AG04450 (cell line): ENCODE measurements at places on chromosomes 1 and 21.

GRCh38 chr1:9561429-9561828 is 22.2 kb downstream of the SLC25A33 start:
- peak; percentile 64 for DNase-seq

- no peak for DNase-seq
These were observed 21.0 kb downstream of the HMGN2 start for GRCh38 chr1:26493267-26493666.

GRCh38 chr1:59396387-59396786 is 99.5 kb downstream of the FGGY start:
- no peak for DNase-seq

GRCh38 chr1:115314765-115315164 is 23.3 kb downstream of the NGF start:
- DNase-seq: peak; percentile 61

DNA sequence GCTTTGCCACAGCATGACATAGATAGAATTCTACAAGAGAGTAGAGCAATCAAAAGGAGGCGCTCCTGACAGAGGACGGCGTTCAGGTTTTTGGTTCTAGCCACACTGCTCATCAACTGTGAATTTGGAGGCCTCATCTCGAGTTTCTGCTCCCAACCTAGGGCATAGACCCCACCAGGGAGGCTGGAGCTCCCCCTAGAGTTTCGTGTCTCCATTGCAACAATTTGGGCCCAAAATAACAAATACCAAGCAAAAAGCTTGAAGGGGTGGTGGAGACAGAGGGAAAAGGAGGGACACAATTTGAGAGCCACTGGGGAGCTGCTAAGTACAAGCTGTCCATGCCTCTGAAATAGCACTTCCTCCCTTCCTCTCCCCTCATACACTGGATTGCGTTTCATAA is 297.0 kb downstream of the GPATCH2 start:
- DNase-seq: no peak

- DNase-seq: no peak
These were observed 21.9 kb downstream of the ERG start for GRCh38 chr21:38476385-38476784.

GRCh38 chr1:26044971-26045721 is 772 bp downstream of the SLC30A2 start:
- DNase-seq: no peak

DNA sequence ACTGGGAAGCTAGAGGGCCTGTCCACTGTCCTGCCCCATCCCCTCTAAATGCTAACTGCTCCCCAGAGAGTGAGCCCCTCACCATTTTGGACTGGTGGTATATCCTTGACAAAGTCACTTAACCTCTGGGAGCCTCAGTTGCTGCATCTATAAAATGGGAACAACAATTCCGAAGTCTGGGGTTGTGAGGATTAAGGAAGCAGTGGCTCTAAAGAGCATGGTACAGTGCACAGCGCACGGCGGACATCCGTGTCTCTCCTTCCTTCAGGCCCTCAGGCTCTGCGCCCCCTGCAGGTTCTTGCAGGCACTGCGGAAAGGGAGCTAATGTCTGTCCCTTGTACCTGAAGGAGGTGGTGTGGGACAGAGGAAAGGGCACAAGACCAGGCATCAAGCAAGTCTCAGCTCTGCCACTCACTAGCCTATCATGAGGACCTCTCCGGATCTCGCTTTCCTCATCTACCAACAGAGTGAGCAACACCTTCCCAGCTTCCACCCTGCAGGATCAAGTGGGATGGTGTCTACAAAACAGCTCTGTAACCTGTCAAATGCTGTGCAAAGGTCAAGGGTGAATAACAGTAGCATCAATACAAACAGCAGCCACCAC is 20.1 kb downstream of the ECE1 start:
- no peak for DNase-seq

GRCh38 chr1:84598418-84598817 is 24.2 kb upstream of the CTBS start:
- DNase-seq: no peak

DNA sequence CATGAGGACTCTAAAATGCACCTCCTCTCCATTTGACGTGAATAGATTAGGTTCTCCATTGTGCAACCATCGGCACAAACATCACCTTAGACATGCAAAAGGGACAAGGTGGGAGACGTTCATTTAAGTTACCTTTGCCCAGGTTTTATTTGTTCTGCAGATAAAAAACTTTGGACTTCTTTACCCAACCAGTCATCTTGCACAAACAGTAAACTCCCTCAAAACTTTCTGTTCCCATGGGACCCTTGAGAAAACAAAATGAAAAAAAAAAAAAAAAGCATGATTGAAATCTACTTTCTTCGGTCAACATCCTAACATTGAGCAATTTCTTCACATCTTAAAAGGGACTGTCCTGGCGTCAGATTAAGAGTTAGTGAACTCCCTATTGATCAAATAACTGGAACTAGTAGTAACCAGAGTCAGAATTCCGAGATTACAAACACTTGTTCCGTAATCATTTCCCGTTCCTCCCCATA is 31.4 kb upstream of the PROX1 start:
- DNase-seq: no peak

DNA sequence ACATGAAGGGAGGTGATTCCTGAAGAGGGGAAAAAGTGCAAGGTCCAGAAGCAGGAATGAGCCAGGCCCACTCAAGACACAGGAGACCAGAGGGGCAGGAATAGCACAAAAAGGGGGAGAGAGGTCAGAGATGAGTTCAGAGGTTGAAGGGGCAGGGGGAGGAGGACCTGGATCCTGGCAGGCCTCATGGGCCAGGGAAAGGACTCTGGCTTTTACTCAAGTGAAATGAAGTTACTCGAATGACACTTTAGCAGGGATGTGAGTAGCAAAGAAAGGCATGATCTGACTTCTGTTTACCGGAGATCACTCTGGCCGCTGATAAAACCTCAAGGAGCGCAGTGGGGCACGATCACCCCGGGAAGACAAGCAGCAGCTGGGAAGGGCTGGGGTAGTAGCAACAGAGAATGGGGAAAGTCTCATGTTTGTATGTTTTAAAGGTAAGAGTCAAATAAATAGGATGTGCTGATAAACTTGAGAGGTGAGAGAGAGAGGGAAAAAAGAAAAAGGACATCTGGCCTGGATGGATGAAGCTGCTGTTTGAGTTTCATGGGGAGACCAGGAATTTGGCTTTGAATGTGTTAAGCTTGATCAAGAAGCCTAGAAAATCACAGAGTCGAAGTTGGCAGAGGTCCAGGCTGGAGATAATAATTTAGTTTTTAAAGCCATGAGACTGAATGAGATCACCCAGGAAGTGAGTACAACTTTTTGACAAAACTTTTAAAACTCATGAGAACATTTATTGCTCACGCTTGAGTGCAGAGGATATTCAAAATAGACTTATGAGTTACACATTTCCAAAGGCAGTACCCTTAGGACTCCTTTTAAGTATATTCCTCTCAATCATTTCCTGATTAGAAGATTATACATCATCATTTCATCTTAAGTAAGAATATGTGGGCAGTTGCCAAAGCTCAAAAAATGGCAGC is 156.0 kb downstream of the RERE start:
- peak; percentile 52 for DNase-seq

GRCh38 chr1:207194197-207194596 is 90.2 kb downstream of the C4BPA start:
- no peak for DNase-seq

- DNase-seq: no peak
These were observed 152.4 kb downstream of the HLX start for GRCh38 chr1:221031458-221032203.

GRCh38 chr1:234715252-234716014 is 105.5 kb upstream of the IRF2BP2 start:
- DNase-seq: no peak

- DNase-seq: no peak
These were observed 28.6 kb upstream of the MAP10 start for GRCh38 chr1:232776526-232777106.

DNA sequence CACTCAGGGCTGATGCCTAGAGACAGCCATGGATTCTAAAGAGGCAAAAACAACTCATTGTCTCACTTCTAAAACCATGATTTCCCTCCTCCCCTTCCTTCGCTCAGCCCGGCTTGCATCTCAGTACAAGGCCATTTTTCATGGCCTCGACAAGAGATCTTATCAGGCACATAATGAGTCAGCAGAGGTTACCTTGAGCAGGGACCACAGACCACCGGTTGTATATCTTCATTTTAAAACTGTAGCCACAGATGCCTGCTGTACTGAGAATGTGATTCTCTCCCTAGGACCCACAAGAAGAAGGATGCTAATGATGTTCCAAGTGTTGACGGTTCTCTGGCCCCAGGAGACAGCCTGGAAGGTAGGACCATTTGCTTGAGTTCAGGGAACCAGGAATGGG is 331.9 kb downstream of the AJAP1 start:
- no peak for DNase-seq

GRCh38 chr21:20258542-20258941 is 739.7 kb upstream of the NCAM2 start:
- no peak for DNase-seq

GRCh38 chr1:172948457-172948856 is 102.3 kb downstream of the TNFSF18 start:
- no peak for DNase-seq

- no peak for DNase-seq
These were observed 8.7 kb downstream of the TENT5B start for GRCh38 chr1:27003745-27004470.

- no peak for DNase-seq
These were observed 178.0 kb downstream of the PHTF1 start for GRCh38 chr1:113581323-113581722.

GRCh38 chr1:6832531-6833188 is 47.4 kb downstream of the CAMTA1 start:
- no peak for DNase-seq

GRCh38 chr1:67280696-67281095 is 27.0 kb upstream of the IL12RB2 start:
- DNase-seq: no peak

- no peak for DNase-seq
These were observed 19.8 kb downstream of the CAMTA1 start for GRCh38 chr1:6805004-6805416.

DNA sequence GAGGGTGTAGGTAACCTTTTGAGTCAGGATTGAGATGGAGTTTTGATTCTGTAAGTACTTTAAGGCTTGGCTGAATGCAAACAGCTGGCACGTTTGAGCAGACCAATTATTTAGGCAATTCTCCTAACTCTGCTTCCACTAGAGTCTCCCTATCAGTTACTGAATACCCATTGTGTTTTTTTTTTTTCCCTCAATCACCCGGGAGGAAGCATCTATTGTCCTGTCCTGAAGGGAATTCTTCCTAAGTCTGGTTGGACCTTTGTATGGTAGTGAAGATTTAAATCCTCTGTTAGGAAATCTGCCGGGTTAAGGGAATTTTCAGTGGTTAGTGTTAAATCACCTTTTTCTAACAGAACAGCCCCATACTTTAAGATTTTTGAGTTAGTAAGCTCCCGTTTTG is 571.2 kb upstream of the USP24 start:
- DNase-seq: no peak

- DNase-seq: no peak
These were observed 622 bp upstream of the APOA2 start for GRCh38 chr1:161223805-161224694.

- DNase-seq: no peak
These were observed 9.8 kb upstream of the CELSR2 start for GRCh38 chr1:109239409-109240068.

DNA sequence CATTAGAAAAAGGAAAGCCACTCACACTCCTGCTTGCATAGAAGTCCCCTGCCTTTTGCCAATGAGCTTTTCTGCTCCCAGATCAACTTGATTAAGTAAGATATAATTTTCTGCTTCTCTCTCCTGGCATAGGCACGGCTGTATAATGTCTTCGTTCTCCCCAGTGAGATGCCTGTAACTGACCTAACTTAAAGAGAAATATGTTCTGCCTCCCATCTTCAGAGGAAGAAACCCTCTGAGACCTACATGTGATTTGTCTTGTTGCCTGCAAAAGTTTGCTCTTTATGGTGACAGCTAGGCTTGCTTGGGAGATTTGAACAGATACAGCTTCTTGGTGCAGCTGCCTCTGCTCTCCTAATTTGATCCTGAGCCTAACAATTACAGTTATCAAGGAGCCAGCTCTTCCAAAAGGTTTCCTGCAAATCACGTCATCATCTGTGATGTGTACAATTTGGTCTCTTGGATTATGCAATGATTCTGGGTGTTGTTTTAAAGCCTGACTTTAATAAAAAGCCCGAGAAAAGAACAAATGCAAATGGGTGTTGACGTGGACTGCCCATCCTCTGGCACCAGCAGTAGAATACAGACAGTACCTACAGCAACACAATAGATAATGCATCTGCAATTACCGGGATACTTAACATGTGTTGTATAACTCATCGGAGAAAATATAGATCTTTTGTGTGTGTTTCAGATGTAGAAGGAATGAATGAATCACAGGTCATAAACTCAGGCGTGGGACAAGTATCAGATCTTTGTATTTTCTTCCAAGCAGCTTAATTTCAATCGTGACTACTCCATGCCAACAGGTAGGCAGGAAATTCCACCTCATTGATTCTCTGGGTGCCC is 76.2 kb upstream of the KAZN start:
- DNase-seq: no peak

DNA sequence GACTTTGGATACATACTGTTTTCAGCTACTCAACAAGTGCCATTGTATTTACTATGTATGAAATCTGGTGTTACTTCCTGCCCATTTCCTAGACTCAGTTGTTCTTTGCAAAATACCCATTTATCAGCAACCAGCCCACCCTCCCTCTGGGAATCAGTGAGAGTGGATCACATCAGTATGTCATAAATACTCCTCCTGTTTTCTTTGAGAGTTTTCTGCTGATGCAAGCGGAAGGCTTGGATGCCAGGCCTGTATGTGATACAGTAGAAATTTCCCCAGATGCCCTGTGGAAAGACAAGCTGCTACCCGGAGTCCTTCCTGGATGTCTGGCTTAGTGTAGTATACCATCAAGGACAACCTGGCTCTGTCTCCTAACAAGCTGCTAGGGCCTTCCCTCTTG is 2.4 kb upstream of the PTPRC start:
- DNase-seq: no peak

GRCh38 chr1:113169591-113169990 is 96.6 kb downstream of the LRIG2 start:
- DNase-seq: no peak

GRCh38 chr1:3031401-3032221 is 10.3 kb downstream of the ACTRT2 start:
- DNase-seq: no peak

DNA sequence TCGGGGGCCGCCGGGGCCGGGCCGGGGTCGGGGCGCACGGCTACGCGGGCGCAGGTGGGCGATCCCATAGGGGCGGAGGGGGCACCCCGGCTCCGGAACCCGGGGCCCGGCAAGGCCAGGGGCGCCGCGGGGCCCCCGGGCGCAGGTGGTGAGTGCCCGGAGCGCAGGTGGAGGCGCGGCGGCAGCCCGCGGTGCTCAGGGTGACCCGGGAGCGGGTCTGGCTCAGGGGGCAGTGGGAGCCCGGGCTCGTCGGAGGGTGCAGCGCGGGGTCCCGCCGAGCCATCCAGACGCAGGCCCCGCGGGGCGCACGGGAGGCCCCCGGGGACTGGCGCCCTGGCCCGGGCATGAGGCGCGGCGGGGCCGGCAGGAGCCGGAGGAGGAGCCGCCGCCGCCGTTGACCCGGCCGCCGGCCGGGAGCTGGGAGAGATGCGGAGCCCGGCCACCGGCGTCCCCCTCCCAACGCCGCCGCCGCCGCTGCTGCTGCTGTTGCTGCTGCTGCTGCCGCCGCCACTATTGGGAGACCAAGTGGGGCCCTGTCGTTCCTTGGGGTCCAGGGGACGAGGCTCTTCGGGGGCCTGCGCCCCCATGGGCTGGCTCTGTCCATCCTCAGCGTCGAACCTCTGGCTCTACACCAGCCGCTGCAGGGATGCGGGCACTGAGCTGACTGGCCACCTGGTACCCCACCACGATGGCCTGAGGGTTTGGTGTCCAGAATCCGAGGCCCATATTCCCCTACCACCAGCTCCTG is 489 bp downstream of the CELSR2 start:
- DNase-seq: no peak
